Stimulated activated CD8-positive, alpha-beta memory T cell treated with anti-CD3 and anti-CD28 coated beads, Interleukin-12 subunit alpha, Interleukin-12 subunit beta, amount 100 ng/mL, for 4 hours (primary cell): ENCODE measurements at places on chromosomes 2 and 18.
A peak's percentile ranks its signal among the peaks of the same experiment; 100 is the strongest.

- no peak for DNase-seq
Measured at GRCh38 chr2:205660521-205661124, 21.7 kb upstream of the NRP2 start.

DNA sequence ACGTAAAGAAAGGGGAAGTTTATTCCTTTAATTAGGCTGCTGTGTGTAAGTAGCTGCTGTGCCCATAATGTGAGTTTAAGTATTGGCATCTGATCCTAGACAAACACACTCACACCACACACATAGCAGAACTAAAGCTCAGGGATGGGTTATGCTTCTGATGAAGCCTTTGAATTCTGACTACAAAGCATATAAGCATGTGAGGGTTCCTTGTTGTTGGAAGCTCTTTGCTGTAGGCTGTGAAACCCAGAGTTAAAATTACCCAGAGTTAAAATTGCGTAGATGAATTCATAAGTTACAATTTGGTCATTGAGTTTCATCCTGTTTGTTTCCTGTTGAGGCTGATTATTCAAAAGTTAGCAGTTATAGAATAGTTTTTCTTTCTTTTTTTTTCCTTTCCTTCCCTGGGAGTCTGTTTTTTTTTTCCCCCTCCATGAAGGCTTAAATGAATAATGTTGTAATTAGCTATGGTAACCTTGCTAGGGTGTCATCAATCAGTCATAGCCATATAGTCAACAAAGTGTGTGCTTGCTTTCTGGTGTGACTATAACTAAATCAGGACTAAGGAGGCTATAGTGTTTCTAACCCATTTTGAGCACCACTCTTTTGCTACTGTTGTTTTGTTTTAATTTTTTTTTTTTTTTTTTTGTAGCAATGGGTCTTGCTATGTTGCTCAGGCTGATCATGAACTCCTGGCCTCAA, 426.1 kb downstream of the PARD3B start:
- DNase-seq, result no peak

DNA sequence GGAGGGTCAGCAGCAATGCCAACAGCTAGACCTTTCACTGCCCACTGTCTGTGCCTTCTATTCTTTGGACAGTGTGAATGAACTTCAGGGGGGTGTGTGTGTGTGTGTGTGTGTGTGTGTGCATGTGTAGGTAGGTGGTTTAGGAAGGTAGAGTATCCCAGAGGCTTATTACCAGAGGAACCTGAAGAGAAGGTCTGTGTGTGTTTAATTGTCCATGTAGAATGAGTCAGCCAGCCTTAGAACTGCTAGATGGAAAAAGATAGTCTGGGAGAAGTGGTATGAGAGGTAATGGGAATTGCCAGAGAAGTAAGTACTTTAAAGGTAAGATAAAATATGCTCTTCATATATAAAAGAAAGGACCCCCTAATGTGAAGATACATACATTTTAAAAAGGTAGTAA, 522.2 kb downstream of the PIK3C3 start:
- DNase-seq, result no peak

- no peak for DNase-seq
Measured at GRCh38 chr2:121019071-121019470, 265.9 kb downstream of the TFCP2L1 start.

DNA sequence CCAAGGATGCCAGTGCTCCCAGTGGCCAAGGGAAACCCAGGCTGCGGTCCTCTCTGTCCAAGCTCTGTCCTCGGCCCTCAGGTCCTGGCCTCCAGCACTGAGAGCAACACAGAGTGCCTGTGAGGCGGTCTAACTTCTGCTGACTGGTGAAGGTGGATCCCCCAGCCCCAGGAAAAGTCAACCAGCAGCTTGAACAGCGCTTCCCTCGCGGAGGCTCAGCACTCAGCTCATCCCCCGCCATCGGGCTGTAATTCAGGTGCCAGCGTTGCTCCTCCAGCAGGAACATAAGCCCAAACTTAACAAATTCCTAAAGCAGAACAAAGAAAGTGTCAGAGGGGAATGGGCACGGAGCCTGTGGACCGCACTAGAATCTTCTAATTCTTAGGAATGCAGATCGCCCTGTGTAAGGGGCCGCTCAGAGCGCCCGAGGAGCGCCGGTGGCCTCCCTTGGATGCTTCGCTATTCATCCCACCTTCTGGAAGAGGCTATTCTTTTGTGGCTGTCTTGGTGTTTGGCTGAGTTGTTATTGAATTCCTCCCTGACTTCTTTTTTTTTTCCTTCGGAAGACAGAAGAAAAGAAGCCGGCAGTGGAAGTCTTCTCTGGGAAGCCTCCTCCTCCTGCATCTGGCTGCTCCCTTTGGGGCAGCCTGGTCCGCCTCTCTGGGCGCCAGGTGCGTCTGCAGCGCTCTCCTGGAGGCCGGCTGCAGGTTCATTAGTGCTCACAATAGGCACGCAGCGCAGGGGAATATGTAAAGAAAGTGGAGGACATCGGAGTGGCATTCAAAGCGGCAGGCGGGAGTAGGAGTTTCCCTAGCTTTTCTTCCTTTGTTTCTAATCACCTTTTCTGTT, 905.6 kb downstream of the TSN start:
- no peak for DNase-seq

DNA sequence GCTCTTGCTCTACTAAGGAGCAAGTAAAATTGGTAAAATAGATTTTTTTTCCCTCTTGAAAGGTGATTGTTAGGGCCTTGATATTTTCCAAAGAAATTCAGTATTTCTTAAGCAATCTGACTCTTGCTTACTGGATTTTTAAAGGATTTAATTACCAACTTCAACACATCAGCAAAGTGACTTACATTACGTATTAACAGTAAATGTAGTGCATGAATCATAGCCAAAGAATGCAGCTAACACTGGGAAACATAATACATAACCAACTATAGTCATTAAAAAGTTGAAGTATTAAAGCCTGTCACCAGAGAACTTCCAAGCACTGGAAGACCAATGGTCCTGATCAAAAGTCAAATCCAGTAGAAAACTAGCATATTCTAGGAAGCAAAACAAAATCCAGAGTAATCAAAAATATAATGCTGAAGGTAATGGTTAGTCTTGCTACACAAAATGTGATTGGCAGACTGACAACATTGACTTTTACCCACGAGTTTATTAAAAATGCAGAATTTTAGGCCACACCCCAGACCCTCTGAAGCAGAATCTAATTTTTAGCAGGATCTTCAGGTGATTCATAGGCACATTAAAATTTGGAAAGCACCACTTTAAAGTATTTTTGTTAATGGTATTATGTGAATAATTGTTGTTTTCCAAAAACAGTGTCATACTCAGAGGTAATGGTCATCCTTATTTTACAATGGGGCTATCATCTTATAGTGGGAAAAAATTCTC, 31.8 kb upstream of the CAVIN2 start:
- DNase-seq, result no peak

DNA sequence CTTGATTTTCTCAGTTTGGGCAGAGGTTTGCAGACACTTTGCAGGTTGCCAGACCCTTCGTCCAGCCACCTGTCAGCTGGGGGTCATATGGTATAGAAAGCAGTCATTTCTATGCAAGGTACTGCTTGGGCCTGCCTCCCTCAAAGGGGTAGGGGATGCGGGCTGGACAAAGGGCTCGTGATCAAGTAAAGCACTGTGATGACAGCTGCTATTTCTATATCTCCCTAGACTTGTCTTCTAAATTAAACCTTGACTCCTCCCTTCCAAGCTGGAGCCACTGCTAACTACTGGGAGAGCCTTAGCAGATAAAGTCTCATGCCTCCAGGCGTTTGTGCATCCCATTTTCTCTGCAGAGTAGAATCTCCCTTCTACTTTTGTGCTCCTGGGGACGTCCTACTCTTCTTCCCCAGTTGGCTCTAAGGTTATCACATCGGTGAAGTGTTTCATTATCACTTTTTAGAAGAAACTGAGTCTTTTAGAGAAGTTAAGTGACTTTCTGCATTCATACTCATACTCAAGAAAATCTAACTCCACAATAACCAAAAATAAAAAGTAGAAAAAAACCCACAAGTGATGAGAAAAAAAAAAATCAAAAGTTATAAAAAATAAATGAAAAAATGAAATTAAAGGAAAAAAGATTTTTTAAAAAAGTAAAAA, 710 bp upstream of the XRCC5 start:
- DNase-seq, result no peak

GRCh38 chr2:85888020-85888683, 638 bp downstream of the ST3GAL5 start:
- DNase-seq, result peak; percentile 19

GRCh38 chr2:180554330-180554729, 426.1 kb upstream of the UBE2E3 start:
- no peak for DNase-seq

DNA sequence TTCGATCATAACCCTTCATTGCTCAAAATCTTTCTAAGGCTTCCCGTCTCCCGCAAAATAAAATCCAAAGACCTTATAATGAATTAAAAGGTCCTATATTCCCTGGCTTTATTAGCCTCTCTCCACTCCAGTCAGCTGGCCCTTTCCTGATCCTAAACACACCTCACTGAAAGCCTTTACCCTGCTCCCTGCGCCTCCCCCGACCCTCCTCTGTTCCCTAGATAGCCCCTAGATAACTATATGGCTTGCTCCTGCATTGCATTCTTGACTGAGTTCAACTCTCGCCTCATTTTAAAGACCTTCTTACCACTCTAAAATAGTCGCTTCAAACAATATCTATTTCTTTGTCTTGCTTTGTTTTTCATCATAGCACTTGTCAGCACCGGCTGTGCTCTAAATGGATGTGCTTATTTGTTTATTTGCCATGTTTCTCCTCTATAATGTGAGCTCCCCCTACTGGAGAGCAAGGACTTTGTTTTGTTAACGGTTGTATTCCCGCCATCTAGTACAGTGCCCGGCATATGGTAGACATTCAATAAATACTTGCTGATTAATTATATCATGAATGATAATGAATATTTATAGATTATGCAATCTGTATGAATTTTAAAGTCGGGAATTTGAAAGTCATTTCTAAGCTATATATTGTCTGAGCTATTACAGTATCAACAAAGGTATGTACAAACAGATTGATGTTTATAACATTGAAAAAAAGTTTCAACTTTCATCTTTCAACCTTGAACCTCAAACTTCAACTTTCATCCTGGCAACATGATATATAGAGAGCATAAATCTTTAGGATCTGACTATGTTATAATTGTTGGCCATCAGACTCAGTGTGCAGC, 32.4 kb upstream of the VIT start:
- no peak for DNase-seq

- no peak for DNase-seq
Measured at GRCh38 chr2:173708806-173709205, 256.4 kb downstream of the SP3 start.

- no peak for DNase-seq
Measured at GRCh38 chr2:241546771-241547498, 11.6 kb upstream of the BOK start.

DNA sequence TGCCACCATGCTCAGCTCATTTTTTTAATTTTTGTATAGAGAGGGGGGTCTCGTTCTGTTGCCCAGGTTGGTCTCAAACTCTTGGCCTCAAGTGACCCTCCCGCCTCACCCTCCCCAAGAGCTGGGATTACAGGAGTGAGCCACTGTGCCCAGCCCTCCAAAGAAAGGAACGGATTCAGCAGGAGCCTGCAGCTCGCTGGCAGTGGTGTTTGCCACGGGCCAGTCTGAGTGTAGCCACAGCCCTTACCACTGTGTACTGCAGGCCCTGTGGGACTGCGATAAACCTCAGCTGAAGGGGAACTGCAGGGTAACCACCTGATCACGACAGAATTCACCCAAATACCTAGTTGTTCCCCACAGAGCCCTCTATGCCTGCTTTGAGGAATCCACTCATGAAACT, 6.8 kb downstream of the COPS9 start:
- DNase-seq, result no peak

- DNase-seq, result peak; percentile 24
Measured at GRCh38 chr2:106269591-106270291, 75.6 kb upstream of the UXS1 start.

GRCh38 chr2:225022188-225022587, 20.1 kb downstream of the DOCK10 start:
- DNase-seq, result no peak
